Smooth muscle cell of the umbilical artery (primary cell): ENCODE measurements at places on chromosomes 7 and 10. TPM values are rescaled to one million over a fixed set of nuclear protein-coding genes. Genes with fewer than 3 reads are reported as not detected.

SYT15 gene
- 0.05 and 0.59 TPM in 2 replicates for total RNA-seq

SOSTDC1 gene
- under 0.01 and 0.05 TPM in 2 replicates for total RNA-seq

PIP4K2A gene
- 29.4 and 48.0 TPM in 2 replicates for total RNA-seq

TMEM176B gene
- not detected in 2 replicates for total RNA-seq

PON3 gene
- total RNA-seq = not detected in 2 replicates

MMP21 gene
- total RNA-seq = under 0.01 TPM in 1 of 2 replicates, not detected in the other
